ENCODE measurements at places on chromosomes 12 and 14.
A peak's percentile ranks its signal among the peaks of the same experiment; 100 is the strongest.

GRCh38 chr14:20493634-20494033 is 11.7 kb upstream of the RNASE10 start:
- DNase-seq, result no peak

GRCh38 chr12:57025196-57025595 is 8.9 kb upstream of the TAC3 start:
- no peak for DNase-seq

- peak; percentile 23 for DNase-seq
Measured at GRCh38 chr12:6062757-6063735, 61.4 kb downstream of the VWF start.

DNA sequence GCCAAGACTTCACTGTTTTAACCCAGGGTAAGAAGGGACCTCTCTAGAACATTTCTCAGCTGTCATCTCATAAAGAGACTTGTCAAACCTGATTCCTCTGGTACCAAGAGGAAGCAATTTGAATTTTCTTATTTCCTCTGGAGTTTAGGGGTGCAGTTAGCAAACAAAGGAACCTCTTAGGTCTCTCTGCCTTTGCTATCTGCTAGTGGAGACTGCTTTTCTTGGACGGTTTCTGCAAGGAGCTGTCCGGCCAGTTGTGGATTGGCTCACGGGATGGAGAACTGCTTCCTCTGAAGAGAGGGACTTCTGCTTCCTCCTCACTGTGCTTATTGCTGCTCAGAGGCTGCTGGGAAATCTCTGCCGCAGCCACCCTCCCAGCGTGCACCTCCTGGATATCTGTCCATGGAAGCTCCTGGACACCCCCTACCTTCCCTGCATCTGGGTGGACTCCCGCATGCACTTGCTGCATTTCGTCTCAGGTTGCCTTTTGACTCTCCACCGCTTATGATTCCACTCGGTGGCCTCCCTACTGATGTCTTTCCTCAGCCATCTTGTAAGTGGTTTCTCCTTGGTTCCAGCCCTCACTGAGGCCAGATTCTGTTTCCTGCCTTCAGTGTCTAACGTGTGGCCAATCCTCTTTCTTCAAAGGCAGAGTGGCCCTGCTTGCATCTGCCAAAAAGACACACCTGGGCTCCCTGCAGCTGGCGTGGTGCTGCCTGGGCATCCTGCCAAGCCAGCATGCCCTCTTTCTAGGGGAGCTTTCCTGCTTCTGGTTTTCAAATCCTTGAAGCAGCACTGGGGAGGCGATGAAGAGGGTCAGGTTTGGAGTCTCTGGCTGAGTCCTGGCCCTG is 187.3 kb downstream of the CHST11 start:
- no peak for DNase-seq

- DNase-seq, result no peak
Measured at GRCh38 chr14:93269341-93270068, 62.4 kb downstream of the UBR7 start.

DNA sequence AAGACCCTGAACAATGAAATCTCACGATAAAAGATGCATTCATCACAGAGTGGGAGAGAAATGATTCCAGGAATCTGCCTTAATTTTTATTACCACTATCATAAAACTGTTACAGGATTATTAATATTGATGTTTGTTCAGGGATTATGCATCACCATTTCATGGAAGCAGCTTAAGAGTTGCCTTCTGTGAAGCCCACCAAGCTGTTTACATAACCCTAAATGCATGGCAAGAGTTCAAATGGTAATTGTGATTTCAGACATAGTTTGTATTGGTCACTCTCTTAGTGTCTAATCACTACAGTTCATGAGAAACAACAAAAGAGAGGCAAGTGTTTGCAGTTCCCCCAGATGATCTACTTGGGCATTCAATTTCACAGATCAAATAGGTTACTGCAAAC is 527.7 kb downstream of the RPS29 start:
- DNase-seq, result no peak

- no peak for DNase-seq
Measured at GRCh38 chr12:46154221-46154985, 114.4 kb downstream of the SLC38A1 start.

GRCh38 chr12:46373301-46374296 is 1.0 kb upstream of the SLC38A2 start:
- peak; percentile 18 for DNase-seq

GRCh38 chr14:44564908-44565307 is 57.8 kb upstream of the FSCB start:
- no peak for DNase-seq

DNA sequence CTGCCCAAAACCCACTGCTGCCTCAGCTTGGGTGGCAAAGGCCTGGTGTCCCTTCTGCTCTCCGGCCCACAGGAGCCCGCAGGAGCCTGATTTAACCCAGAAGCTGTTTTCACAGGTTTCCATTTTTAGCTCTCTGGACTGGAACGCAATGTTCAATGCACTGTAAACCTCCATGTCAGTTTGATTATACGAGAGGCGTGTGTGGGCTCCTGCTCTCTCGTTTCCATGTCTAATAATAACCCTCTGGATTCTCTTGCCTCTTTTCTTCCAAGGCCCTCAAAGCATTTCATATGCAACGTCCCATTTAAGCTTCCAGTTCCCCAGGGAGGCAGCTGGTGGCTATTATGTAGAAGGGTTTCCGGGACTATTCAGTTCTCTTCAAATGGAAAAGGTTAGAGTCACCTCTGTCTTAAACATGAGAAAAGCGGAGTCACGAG is 161.1 kb downstream of the SUDS3 start:
- no peak for DNase-seq

- no peak for DNase-seq
Measured at GRCh38 chr12:713281-713875, 39.0 kb upstream of the WNK1 start.

GRCh38 chr12:69099201-69099837 is 140.1 kb upstream of the CPSF6 start:
- no peak for DNase-seq

- no peak for DNase-seq
Measured at GRCh38 chr12:47867495-47867941, 37.3 kb downstream of the VDR start.

DNA sequence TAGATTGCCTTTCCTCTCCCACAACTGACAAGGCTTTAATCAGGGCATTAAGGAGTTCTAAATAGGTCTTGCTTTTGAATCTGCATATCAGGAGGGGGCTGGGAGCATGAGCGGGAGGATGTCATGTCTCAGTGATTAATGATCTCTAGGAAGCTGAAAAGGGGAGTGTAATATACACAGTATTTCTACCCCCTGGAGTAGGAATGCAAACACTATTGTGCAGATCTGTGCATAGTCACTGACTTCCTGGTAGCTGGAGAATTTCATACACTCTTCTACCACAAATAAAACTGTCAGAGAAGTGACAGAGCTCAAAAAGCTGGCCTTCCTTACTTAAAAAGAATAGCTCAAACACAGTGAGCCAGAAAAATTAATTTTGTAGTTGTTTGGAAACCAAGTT is 65.8 kb downstream of the RIC8B start:
- DNase-seq, result no peak

DNA sequence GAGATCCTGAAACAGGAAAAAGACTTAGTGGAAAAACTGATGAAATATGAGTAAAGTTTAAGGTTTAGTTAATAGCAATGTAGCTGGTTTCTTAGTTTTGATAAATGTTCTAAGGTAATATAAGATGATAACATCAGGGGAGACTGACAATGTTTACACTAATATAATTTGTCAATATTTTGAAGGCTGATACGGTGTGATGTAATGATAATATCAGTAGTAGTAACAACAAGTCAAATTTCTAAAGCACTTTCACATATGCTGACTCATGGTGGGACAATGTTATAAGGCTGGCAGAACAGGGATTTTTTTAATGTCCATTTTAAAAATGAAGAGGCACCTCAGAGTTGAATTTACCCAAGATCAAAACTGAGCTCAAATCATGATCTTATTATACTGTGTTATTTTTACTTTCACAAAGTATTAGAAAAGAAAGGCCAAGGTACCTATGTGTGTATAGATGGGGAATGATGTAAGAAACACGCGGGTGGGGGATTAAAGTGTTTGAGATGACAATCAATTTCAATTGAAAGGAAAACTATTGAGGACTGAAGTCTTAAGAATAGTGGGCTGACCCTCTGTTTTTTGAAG is 2.4 kb upstream of the FLRT2 start:
- DNase-seq, result no peak

GRCh38 chr14:53880761-53881160 is 75.9 kb downstream of the BMP4 start:
- DNase-seq, result no peak

DNA sequence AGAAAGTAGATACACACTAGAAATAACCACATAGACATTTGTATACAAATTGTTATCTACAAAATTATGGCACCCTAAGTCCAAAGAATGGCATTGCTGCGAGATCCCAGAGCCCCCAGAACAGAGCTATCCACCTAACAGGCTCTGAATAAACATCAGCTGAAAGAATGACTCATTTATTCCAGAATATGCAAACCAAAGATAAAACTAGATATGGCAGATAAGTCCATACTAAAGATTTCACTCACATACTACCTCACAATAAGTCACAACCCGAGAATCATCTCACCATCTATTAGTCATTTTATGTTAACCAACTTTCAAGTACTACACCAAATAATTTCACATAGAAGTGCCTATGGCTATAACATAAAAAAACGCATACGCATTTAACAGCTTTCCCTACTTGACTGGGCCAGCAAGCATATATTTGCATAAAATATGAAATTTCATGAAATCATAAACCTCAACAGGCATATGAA is 5.6 kb downstream of the CNIH1 start:
- DNase-seq, result no peak

GRCh38 chr14:58662759-58663158 is 25.0 kb downstream of the DACT1 start:
- no peak for DNase-seq

- no peak for DNase-seq
Measured at GRCh38 chr14:89226801-89227495, 190.1 kb downstream of the FOXN3 start.

DNA sequence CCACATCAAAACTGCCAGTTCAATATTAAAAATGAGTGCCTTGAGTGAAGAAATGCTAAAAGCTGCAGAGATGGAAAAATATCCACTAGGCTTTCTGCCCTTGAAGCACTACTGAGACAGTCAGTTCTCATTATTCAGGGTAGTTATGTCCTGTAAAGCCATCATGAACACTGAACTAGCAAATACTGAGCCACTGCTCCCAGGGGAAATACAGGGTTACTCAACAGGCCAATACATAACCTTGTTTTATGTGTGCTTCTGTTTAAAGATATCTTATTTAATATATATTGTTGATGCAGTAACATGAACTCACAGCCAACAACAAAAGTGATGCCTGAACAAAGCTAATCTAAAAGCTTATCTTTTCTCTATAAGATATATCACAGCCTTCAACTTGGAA is 3.3 kb downstream of the RAD52 start:
- no peak for DNase-seq

DNA sequence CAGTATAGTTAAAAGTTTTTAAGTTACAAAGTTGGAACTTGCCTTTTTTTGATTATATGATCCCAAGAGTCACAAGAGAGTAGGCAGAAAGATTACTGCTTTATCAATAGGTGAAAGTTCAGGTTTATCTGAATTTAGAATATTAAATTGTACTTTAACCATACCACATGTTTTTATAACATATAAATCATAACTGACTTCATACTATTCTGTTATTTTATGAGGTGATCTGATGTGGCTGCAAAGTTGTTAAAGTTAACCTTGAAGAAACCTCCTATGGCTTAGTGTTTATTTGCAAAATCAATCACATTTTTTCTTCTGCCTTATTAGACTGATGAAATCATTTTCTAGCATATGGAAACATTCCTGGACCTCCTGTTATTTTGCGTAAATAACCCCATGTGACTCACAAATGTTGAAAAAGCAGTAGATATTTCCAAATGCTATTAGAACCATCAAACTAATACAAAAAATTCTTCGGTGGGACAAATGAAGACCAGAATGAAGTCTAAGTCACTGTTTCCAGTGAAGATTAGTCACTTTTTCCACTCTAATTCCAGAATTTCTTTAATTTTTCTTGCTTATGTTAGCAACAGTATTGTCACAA is 132.1 kb downstream of the RAD51B start:
- no peak for DNase-seq

GRCh38 chr14:24253936-24254335 is 9.0 kb downstream of the TGM1 start:
- DNase-seq, result no peak

DNA sequence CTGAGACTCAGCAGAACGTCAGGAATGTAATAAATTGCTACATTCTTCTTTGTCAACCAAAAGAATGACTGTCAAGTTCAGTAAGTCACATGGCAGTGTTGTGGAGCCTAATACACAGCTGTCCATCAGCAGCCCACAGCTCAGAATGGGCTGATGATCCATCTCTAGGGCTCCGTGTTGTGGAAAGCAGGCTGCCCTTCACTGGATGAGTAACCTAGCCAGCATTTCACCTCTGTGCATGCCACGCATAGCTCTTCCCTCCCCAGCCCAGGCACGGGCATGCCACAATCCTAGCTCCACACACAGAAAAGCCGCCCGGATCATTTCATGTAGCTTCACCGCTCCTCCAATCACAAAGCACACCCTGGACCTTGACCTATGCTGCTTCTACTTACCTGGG is 878.0 kb upstream of the TMEM132C start:
- no peak for DNase-seq

DNA sequence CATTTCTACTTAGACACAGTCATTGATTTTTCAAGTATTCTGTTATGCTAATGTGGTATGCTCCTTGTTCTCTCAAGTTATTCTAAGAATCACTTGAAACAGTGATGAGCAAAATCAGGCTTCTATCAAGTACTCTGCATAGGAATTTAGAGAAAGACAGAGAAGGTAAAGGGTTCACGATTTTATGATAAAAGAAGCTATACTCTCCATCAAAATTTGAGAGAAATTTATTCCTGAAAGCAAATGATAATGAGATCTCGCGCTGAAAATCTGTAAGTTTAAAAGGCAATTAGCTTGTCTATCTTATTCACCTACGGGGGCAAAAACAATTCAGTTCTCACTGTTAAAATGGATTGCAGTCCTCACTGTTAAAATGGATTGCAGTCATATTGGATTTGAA is 1404.3 kb upstream of the FLRT2 start:
- DNase-seq, result no peak

Data from effector CD4-positive, alpha-beta T cell (primary cell).